GM12864 (cell line): ENCODE measurements at places on chromosomes 13 and 19.

DNA sequence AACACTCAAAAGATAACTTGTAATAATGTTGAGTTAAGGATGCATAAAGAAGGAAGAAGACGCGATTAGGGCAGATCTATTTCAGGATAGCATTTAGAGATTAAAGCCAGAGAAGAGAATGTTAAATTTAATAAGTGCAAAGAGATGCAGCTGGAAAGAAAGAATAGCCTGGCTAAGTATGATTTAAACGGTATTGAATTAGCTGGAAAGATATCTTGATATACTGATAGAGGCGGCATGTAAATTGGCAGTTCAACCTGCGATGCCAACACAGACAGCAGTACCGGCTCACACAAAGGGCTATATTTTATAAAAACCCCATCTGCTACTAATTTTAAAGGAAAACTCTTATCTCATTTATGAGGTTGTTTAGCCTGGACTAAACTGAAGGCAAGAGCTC is 121.4 kb downstream of the ENOX1 start:
- no peak for DNase-seq

- DNase-seq: no peak
Measured at GRCh38 chr13:34349091-34349722, 531.3 kb downstream of the RFC3 start.

DNA sequence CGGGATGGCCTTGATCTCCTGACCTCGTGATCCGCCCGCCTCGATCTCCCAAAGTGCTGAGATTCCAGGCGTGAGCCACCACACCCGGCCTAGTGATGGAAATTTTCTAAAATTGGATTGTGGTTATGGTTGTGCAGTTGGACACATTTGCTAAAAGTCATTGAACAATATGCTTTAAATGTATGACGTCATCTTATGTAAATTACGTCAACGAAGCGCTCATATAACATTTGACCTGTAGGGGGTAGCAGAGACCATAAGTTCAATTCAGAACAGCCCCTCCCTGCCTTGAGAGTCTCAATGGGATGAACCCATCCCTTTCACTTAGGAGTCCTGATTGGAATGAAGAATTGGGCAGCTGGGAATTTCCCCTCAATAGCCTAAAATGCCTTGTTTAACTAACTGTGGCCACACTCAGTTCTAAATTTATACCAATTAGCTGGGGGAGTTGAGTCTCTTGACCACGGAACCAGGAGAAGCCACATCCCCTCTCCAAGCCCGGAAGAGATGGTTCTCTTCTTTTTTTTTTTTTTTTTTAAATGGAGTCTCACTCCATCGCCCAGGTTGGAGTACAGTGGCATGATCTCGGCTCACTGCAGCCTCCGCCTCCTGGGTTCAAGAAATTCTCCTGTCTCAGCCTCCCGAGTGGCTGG is 15.2 kb upstream of the TLE6 start:
- peak; percentile 49 for DNase-seq

- peak; percentile 65 for DNase-seq
Measured at GRCh38 chr13:110965038-110965754, 50.3 kb upstream of the ANKRD10 start.

DNA sequence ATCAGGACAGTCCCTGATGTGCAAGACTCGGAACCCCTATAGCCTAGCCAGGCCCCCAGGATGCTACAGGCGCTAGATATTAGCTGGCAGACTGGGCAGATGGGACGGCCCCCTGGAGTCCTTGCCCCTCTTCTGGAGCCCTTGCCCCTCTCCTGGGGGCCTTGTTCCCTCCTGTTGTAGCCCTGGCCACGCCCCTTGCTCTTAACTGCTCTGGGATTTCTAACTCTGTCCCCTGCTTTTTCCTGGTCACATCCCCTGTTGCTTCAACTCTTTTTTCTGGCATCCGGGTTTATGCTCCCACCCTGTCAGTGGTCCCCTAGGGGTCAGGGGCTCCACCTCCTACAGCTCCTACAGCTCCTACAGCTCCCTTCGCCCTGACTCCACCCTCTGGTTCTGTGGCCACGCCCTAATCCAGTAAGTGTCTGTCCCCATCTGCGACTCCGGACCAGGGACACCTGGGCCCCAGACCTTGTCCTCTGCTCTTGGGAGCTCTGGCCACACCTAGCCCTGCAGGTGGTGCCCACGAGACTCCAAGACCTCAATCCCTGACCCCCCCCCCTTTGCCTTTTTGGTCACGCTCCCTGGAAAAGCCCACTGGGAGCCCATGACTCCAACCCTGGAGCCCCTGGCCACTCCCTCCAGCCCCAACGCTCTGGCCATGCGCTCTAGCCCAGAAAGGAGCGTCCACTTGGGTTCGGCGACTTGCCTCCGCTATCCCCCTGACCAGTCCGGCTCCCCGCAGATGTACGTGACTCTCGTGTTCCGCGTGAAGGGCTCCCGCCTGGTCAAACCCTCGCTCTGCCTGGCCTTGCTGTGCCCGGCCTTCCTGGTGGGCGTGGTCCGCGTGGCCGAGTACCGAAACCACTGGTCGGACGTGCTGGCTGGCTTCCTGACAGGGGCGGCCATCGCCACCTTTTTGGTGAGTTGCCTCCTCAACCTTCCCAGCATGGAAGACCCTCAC is 6.8 kb downstream of the PLPPR2 start:
- DNase-seq: no peak

DNA sequence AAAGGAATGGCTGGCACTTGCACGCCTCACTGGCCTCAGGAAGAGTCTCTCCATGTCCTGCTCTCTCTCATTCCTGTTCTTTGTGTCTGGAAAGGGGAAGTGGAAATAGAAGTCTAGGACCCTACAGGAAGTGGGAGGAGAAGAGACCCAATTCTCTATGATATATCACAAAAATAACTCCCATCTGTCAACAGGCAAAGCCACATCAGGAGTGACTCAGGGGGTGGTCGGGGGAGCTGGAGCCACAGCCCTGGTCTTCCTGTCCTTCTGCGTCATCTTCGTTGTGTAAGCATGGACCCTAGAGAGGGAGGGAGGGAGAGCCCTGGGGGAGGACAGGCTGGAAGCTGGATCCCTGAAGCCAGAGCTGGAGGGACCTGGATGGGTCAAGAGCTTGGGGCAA is 3.0 kb downstream of the SIGLEC9 start:
- DNase-seq: no peak

DNA sequence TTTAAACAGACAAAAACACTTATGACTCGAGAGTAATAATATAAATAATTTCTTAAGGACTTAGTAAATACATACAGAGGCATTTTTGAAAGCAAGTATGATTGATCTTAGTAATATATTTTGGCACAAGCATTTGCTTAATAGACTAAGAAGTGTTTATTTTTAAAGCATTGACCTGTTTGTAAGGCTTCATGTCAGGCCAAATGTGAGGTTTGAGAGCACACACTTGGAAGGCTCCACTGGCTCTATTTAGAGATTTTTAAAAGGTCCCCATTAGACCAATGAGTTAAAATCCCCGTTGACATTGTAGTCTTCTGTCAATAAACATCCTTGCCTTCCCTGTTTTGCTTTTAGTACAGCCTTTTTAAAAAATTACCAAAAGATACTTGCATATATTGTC is 50.4 kb downstream of the ATP8A2 start:
- DNase-seq: no peak

- DNase-seq: no peak
Measured at GRCh38 chr13:48178126-48178525, 54.9 kb upstream of the ITM2B start.

GRCh38 chr13:76991432-76991795 is 467 bp upstream of the CLN5 start:
- DNase-seq: no peak

GRCh38 chr13:98056839-98057410 is 86.0 kb upstream of the FARP1 start:
- no peak for DNase-seq

- no peak for DNase-seq
Measured at GRCh38 chr13:99873832-99874430, 97.6 kb downstream of the ZIC5 start.

DNA sequence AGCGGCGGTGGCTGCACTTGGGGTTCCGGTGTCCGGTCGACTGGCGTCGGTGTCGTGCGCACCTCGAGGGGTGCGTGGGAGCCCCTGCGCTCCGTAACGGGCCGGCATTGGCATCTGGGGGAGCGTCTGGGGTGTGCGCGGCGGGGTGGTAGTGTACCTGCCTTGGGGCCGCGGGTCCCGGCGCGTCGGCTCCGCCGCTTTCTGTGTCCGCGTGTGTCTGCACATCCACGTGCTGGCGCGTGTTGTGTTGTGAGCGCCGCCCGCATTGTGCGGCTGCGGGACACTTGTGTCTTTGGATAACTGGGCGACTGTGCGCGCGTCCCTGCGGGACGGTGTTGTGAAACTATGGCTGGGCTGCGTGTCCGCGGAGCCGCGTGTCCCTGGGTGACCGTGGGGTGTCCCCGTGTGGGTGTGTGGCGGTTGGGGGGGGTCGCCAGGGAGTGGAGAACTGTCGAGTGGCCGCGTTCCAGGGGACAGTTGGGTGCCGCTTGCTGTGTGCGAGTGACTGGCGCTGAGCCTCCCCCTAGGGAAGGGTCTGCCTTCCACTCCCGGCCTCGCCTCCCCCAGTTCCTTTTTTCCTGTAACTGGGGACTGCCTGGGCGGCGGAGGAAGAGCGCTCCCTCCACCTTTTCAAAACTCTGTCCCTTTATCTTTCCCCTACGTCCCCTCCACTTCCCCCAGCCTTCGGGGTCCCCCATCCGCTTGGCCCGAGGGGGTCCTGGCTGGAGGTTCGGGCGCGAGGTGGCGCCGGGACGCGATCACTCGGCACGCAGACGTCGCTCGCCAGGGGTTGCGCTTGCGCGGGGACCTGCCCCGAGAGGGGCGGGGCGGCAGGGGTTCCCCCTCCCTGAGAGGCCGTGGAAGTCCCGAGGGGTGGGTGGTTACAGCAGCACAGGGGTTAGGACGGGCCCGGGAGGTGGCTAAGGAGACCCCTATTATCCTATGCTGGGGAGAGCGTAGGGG is 5.7 kb upstream of the NFIC start:
- DNase-seq: no peak

- no peak for DNase-seq
Measured at GRCh38 chr13:50668691-50669271, 174.7 kb downstream of the DLEU7 start.

DNA sequence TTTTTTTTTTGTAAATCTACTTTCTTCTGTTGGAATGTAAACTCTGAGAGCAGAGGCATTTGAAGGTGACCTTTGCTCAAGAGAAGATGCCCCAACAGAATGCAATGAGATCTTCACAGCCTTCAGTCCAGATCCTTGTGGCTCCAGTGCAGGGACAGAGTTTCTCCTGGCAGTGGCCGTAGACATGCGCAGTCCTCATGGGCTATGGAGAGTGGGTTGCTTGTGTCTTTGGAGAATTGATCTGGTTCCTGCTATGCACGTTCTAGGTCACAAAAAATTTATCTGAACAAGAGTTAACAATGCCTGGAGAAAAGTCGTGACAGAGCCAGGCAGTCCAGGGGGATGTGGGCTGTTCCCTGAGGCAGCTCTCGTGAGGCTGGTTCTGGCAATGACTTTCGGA is 30.1 kb downstream of the TMEM255B start:
- DNase-seq: no peak

GRCh38 chr19:46192992-46193650 is 36.4 kb upstream of the IGFL1 start:
- DNase-seq: no peak

- no peak for DNase-seq
Measured at GRCh38 chr13:26600343-26600742, 42.9 kb downstream of the WASF3 start.

GRCh38 chr19:44757735-44758505 is 9.4 kb downstream of the BCL3 start:
- DNase-seq: no peak
